ENCODE measurements at places on chromosomes 12 and 14.

DNA sequence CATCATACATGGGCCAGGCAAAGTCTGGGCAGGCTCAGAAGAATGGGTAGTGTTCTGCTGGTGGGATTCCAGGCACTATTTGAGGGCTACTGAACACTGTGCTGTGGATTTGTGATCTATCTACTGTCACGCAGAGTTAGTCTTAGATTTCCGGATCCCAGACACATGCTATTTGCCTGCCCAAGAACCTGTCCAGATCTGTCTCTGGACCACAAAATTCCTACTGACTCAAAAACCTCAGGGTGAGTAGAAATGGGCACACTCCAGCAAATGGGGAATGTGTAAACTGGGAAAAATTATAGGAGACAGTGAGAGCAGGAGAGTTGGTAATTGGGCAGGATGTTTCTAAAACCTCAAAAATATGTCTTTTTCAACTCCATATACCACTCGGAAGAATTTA, 129.9 kb downstream of the GALC start:
- no peak for DNase-seq

GRCh38 chr14:51328064-51328771, 88.2 kb downstream of the TMX1 start:
- DNase-seq, result no peak

DNA sequence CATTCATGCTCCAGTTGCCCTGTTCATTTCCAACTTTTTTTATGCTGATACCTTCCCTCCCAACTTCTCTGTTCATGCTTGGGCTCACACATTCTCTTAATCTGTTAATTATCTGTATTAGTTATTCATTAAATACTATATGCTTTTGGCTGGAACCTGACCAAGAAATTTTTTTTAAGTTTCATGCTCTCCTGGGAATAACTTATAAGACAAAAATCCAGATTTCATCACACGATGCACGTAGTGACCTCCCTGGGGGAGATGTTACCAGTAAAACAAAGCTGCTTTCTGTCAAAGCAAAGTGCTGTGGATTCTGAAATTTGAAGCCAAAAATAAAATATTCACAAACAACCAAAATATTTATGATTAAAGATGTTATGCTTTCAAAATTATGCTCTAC, 215.0 kb upstream of the USP15 start:
- DNase-seq, result no peak

- no peak for DNase-seq
Observed at GRCh38 chr14:67766035-67766680, 50.2 kb downstream of the ZFYVE26 start.

- no peak for DNase-seq
Observed at GRCh38 chr12:49534731-49535278, 4.0 kb upstream of the KCNH3 start.

DNA sequence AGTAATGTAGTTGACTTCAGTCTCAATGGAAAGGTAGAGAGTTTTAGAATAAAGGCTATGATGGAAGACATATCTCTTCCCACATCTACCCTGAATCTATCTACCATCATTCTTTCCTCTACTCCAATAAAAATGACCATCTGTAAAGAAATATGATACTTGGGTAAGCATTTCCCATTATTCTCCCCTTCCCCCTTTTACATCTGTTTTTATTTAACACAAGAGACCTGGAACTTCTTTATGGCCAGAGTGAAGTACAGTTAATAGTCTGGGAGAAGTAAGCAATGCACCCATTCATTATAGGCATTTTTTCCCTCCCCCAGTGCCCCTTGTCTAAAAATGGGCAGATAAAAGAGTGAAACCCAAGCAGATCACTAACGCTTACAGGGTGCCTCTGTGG, 6.5 kb downstream of the TPH2 start:
- DNase-seq, result no peak

GRCh38 chr12:4449851-4450221, 4.2 kb upstream of the FGF6 start:
- no peak for DNase-seq

GRCh38 chr12:43285159-43285598, 266.8 kb downstream of the ADAMTS20 start:
- no peak for DNase-seq

GRCh38 chr12:24049101-24049500, 99.6 kb upstream of the SOX5 start:
- DNase-seq, result no peak

GRCh38 chr12:86663173-86663572, 407.0 kb upstream of the MGAT4C start:
- no peak for DNase-seq

DNA sequence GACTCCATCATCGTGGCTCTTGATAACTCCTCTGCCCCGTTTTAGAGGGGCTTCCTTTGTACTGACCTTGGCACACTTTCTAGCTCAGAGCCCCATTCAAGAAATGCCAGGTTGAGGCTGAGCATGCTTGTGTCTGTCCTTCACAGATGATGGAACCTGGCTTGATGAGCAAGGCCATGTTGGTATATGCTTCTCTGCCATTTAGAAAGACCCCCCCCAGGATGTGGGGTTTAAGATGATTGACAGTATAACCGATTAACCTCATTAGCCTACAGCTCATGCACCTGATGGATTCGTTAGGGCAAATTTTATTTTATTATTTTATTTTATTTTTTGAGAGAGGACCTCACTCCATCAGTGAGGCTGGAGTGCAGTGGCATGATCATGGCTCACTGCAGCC, 21.0 kb downstream of the BATF start:
- DNase-seq, result no peak

- DNase-seq, result no peak
Observed at GRCh38 chr14:22551605-22551997, 37.4 kb downstream of the DAD1 start.

GRCh38 chr12:12661086-12661856, 34.7 kb downstream of the GPR19 start:
- no peak for DNase-seq

- no peak for DNase-seq
Observed at GRCh38 chr14:34824826-34825225, 50.3 kb downstream of the BAZ1A start.

- no peak for DNase-seq
Observed at GRCh38 chr14:30620178-30620577, 1.9 kb upstream of the SCFD1 start.

DNA sequence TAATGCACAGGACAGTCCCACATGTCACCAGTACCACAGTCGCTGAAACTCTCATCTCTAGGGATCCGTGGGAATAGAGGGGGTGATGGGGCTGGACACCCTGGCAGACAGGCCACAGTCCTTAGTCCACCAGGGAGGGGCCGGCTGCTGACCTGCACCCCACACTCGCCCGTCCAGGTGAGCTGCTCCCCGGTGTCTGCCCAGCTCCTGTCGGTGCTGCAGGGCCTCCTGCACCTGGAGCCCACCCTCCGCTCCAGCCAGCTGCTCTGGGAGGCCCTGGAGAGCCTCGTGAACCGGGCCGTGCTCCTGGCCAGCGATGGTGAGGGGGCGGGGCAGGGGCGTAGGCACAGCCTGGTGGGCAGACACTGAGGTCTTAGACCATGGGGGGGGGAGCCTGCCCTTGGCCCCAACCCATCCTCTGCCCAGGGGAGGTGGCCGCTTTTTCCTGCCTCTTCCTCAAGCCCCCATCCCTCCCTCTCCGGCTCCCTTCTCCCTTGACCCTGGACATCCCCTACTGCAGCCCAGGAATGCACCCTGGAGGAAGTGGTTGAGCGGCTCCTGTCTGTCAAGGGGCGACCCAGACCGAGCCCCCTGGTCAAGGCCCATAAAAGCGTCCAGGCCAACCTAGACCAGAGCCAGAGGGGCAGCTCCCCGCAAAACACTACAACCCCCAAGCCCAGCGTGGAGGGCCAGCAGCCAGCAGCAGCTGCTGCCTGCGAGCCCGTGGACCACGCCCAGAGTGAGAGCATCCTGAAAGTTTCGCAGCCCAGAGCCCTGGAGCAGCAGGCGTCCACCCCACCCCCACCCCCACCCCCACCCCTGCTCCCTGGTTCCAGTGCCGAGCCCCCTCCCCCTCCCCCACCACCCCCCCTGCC, 17.1 kb upstream of the ADSS1 start:
- no peak for DNase-seq

- DNase-seq, result no peak
Observed at GRCh38 chr12:62700091-62700880, 233.7 kb downstream of the MON2 start.

- DNase-seq, result no peak
Observed at GRCh38 chr14:102235275-102235897, 69.6 kb downstream of the MOK start.

- DNase-seq, result no peak
Observed at GRCh38 chr12:19576506-19577280, 137.4 kb downstream of the AEBP2 start.

DNA sequence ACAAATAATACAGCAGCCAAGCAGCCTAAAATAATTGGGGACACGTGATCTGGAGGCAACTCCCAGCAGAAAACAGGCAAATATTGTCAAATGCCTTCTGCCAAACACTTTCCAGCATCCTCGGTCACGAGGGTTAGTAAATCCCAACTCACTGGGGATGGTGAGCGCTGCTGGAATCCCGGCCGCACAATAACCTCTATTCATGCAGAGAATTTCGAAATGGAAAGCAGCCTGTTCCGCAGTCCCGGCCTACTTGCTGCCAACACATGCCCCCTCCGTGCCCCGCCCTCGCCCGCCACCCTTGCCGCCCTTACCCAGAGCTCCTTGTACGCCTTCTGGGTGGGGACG, 62.2 kb downstream of the RFX4 start:
- DNase-seq, result no peak

- DNase-seq, result no peak
Observed at GRCh38 chr14:72118841-72119240, 186.6 kb downstream of the RGS6 start.

- no peak for DNase-seq
Observed at GRCh38 chr12:103819312-103819711, 21.7 kb downstream of the NT5DC3 start.

- no peak for DNase-seq
Observed at GRCh38 chr14:95739356-95739755, 25.4 kb upstream of the TCL1A start.

DNA sequence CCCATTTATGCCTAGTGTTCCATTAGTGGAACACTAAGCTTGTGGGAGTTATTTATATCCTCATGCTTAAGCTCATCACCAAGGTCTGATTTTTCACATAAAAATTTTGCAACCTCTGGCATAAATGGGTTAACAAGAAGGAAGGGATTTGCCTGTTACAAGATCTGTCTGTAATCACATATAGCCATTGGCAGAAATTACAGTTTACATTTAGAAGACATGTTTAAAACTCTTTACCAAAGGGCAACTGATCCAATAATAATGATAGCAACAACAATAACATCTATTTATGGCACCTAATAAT, 422.9 kb downstream of the ZFP36L1 start:
- no peak for DNase-seq

GRCh38 chr12:106101803-106102202, 37.0 kb downstream of the NUAK1 start:
- DNase-seq, result no peak

- no peak for DNase-seq
Observed at GRCh38 chr14:24270537-24271133, 762 bp downstream of the RABGGTA start.

- no peak for DNase-seq
Observed at GRCh38 chr12:16606201-16606849, 363 bp upstream of the LMO3 start.

DNA sequence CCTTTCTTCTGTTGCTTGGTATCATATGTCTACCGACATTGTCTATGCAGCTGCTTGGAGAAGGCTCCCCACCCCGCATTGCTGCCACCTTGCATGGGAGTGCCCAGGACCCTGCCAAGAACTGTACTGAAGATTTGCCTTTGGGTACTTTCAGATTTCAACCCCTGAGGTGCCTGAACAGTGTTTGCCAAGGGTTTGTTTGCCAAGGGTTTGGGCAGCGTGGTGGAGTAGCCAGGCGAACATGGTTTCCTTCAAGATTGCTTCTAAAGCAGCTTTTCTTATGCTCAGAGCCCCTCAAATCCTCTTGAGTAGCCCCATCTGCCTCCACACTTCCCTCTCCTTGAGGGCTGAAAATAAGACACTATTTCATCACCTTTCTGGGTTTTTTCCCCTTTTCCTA, 25.3 kb upstream of the CRY1 start:
- no peak for DNase-seq

DNA sequence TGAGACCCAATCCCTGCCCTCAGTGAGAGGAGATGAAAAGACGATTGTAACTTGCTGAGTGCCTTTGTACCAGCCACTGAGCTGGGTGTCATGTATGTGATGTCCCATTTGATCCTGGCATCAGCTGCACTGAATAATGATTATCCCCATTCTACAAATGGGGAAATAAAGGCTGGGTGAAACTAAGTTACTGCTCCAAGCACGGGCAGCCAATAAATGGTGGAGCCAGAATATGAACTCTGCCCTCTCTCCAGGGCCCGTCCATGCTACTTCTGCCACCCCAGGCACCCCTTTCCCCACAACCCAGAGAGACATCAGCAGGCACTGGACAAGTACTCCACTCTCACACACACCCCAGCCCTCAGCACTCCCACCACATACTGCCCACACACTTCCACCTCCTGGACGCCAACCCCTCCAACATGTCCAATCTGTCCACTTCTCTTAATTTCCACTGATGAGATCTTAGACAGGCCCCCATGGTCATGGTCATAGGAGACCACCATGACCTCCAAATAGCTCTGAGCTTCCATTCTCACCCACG, 115.8 kb downstream of the DICER1 start:
- DNase-seq, result peak; percentile 83

DNA sequence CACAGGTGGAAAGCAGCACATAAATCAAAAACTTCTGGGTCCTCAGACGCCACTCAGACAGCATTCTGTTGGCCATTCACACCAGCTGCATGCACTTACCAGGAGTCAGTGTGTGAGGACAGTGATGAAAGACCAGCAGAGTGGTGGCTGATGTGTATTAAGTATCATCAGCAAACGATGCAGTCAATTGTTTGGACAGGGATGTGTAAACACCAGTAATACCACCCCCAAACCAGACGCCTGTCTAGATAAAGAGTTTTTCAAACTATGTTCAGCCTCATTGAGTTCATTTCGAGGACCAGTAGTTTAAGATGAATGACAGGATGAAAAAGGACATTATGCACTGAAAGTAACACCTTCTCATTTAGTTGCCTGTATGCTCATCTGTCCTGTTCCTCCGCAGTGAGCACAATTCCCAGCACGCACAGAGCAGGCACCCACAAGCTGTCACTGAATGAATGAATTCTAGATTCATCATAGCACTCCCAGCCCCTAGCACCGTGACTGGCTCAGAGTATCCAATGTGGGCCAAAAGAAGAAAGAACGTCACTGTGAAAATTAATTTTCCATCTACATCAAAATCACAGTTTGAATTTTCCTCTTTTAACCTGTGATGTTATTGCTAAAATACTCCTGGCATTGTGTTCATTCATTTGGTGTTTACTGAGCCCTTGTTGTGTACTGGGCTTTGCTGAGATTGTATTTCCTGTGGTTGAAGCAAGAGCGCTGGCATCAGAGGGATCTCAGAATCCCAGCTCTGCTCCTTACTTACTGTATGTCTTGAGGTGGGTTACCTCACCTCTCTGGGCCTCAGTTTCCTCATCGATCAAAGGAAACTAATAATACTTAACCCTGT, 124.8 kb upstream of the NOS1 start:
- DNase-seq, result no peak

GRCh38 chr12:29314416-29314815, 66.6 kb downstream of the ERGIC2 start:
- DNase-seq, result no peak
